Activated CD4-positive, alpha-beta T cell treated with anti-CD3 and anti-CD28 coated beads, Interleukin-2, amount 10 ng/mL, durations not matched to agents 7 days and 5 days (primary cell): ENCODE measurements at places on chromosomes 5 and 9. TPM values are rescaled to one million over a fixed set of nuclear protein-coding genes. Genes with fewer than 3 reads are reported as not detected.

SLC34A3 gene
- total RNA-seq, result not detected

DNA sequence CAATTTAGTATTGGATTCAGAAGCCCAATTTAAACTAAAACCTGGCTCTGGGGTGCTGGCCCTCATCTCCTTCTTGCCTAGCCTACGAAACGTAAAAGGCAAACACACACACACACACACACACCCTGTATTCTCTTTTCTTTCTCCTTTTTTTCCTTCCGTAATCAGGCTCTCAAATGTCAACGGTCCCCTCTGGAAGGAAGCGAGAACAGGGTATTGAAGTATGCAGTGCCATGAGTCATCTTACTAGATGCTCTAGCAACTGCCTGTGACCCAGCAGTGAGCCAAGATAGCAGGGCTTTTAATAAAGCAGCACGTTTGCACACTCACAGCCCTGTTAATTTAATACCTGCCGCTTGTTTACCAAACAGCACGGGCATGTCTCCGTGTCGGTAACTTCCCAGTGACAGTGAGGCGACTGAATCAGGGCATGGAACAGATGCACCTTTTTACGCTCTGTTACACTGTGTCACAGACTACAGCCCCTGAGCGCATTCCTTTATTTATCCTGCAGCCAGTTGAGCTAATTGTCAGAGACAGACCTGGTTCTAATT is 243.8 kb downstream of the BNC2 start:
- DNase-seq, result no peak

KCNV2 gene
- total RNA-seq, result not detected

GRCh38 chr5:85049020-85049419 is 664.3 kb upstream of the EDIL3 start:
- no peak for DNase-seq

EIF4E1B gene
- total RNA-seq, result not detected

SPINK6 gene
- not detected for total RNA-seq

DNA sequence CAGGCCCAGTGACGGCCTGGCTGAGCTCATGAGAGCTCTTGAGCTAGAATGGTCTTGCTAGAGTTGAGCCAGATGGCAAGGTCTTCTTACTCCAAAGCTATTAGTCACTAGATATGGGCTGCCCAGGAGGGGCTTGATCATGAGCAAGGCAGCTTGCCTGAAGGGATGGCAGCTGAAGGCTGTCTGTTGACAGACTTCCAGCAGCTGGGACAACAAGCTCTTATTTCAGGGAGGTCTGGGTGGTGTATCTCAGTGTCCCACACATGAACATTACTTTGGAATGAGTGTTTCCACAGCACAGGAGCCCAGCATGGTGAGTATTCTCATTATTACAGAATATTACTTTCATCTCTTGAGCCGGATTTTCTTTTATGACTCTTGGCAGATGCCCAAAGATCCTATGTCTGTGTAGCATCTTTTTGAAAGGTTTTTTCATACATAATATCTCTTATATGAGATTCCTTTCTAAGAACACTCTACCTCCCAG is 414.1 kb downstream of the ARHGEF28 start:
- no peak for DNase-seq

DNA sequence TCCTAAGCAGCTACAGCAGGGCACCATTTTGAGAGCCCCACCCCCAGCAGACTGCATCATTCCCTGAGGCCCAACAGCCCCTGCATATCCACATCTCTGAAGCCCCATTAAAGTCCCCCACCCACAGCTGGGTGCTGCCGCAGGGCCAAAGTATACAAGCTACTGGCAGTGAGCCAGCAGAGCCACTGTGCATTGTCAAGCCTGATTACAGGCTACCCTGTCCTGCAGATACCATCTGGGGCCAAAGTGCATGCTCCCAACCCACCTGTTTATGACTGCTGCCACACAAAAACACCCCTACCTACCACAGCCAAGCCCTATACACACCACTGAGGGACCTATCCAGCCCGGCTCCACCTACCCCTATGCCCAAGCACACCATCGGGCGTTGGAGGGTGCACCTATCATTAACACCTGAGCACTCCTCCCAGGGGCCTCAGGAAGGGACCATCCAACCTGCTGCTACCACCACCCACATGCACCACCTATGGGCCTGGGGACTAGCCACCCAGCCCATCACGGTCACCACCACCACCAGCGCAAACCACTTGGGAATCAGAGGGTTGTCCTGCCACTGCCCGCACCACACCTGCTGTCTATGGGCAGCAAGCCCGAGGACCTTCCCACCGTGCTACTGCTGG is 105.0 kb downstream of the PLPP1 start:
- DNase-seq, result no peak

GRCh38 chr9:94600258-94600657 is 6.6 kb upstream of the FBP2 start:
- DNase-seq, result no peak

DNA sequence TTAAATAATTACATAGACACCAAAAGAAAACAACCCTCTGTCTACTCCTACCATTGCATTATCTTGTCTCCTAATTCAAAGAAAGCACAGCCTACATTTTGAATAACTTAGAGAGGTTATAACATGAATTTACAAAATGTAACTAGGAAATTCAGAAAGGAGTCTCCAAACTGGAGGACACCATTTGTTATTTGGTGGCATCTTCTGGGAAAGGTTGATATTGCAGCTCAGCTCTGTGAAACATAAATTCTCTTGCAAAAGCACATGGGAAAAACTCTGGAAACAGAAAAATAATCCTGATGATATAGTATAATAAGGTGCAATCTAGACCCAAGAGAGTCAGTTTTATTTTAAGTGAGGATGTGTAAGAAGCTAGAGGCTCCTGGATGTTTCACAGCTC is 215.3 kb downstream of the MLLT3 start:
- DNase-seq, result no peak

GRCh38 chr5:142777850-142778249 is 7.7 kb downstream of the ARHGAP26 start:
- DNase-seq, result no peak

EGR1 gene
- 0.97 TPM for total RNA-seq

SPINK7 gene
- total RNA-seq, result not detected

DNA sequence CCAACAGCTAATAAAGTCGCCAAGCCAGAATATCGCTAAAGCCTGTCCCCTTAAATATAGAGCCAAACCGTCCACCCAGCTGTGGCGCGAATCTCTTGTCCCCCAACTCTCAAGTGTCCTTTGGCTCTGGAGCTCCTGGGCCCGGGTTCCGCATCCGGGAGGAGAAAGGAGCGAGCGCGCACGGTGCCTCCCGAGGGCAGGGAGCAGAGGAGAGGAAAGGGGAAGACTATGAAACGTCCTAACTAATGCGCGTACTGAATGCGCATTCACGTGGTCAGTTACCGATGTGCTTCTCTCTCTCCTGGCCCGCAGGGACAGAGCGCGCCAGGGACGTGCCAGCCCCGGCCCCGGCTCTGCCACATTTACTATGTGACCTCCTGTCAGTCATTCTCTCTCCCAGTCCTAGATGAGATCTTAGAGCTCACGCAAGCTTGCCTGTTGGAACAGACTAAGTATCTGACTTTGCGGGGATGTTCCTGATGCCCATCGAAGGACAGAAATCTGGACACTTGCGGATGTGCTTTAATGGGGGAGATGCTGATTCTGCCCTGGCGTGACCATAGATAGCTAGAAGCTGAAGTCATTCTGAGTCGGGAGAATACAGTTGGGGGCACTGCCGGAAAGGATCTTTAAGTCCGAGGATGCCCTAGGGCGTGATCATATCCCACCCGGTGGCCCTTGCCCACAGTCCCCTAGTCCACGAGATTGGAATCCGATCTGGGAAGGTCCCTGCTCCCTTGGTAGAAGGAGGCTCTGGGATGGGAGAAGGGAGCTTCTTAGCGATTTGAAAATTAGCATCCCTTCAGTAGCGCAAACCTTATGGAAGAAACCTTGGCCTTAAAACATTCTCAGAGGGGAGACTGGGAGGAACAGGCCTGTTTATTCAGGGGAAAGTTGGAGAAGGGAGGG is 5.7 kb upstream of the EBF1 start:
- no peak for DNase-seq

DNA sequence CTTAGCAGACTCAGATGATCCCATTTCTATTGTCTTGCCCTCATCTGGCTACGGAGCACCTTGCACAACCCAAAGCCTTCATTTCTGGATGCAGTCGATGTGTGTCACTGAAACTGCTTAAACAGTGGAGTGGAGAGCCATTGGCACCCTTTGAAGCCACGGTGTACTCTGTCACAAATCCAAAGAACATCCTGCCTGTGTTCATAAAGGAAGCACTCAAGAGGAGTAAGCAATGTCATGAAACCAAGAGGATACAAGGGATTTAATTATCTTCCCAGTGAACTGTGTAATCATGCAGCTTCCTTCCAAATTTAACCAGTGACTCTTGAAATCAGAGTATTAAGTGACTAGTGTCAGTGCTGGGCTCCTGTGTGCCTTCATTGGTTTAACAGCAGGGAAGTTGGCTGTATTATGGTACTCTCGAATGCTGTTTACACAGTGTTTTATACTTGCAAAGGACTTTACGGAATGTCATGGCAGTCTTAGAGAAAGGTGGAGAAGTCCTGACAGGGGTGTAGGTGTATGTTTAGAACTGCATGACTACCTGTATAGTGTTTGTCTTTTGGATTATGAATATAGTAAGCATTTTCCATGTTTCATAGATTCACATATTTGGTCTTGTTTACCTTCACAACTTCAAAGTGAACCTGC is 41.9 kb downstream of the CD180 start:
- no peak for DNase-seq

- DNase-seq, result no peak
Observed at GRCh38 chr5:67058998-67059743, 137.4 kb downstream of the CD180 start.

ELAVL2 gene
- not detected for total RNA-seq

TNFSF15 gene
- 2.5 TPM for total RNA-seq

DNA sequence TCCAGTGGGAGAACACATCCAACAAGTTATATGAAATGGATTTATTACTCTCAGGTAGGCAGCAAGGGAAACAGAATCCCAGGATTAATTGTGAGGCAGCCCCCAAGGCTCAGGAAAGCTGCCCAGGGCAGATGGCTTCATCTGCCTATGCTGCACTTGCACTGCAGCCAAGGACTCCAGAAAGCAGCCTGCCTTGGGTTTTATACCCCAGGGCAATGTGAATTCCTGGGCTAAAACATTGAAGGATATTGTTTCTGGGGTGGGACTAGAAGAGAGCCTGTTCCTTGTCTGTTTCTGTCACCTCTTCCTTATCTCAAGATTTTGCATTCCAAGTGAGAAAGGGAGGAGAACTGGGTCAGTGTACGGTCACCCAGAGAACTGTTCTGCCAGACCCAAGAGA is 8.8 kb upstream of the CCL27 start:
- no peak for DNase-seq
